ENCODE measurements at places on chromosomes 13 and 19. TPM values are rescaled to one million over a fixed set of nuclear protein-coding genes. Genes with fewer than 3 reads are reported as not detected.
A peak's percentile ranks its signal among the peaks of the same experiment; 100 is the strongest.

SIAH3 gene
- total RNA-seq, result not detected

ELAVL3 gene
- not detected for total RNA-seq

PSG7 gene
- total RNA-seq, result not detected

SGCG gene
- not detected for total RNA-seq

CNFN gene
- not detected for total RNA-seq

ATP4B gene
- not detected for total RNA-seq

ZNF835 gene
- total RNA-seq, result 6.7 TPM

ITPKC gene
- 14.2 TPM for total RNA-seq

CERS4 gene
- 32.5 TPM for total RNA-seq

- DNase-seq, result no peak
Measured at GRCh38 chr19:39998501-39998900, 1.6 kb downstream of the ZNF546 start.

DNA sequence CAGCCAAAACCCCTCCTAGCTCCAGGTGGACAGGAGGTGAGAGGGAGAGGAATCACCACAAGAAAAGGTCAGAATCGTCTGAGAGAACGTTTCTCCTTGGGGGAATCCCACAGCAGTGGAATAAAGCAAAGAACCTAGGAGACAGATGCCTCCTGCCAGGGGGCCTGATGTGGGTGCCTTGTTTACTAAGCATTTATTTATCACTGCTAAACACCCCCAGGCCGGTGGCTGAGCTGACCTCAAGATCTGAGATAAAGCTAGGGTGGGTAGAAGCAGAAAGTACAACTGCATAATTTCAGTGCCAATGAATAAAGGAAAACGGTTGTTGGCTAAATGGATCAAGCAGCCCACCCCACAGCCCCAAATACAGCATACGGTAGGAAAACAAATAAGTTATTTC, 33.9 kb upstream of the ATP11A start:
- no peak for DNase-seq

GRCh38 chr19:2723747-2724146, 2.6 kb upstream of the DIRAS1 start:
- no peak for DNase-seq

DNA sequence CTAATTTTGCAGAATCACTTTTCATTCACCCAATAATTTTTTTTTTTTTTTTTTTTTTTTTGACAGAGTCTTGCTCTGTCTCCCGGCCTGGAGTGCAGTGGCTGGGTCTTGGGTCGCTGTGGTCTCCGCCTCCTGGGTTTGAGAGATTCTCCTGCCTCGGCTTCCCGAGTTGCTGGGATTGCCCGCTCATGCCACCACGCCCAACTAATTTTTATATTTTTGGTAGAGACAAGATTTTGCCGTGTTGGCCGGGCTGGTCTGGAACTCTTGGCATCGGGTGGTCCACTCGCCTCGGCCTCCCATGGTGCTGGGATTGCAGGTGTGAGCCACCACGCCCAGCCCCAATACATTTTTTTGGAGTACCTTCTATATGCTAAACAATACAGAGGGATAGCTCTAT, 1120.0 kb upstream of the ATXN8OS start:
- no peak for DNase-seq

GRCh38 chr13:112985803-112986408, 16.9 kb downstream of the MCF2L start:
- DNase-seq, result no peak

DNA sequence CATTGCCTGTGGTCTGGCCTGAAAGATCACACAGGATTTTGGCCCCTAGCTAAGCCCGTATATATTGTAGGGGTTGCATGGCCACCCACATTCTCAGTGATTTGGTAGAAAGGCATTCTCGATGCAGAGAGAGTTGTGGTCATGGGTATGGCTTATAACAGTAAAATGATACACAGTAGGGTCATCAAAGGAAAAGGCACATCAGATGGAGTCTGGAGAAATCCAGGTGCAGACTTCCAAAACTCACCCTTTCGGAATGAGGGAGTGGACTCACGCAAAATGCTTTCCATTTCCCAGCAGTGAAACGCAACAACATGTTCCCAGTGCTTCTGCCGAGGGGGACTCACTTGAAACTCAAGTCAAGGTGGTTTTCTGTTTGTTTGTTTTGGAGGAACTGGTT, 802.5 kb upstream of the SLITRK1 start:
- DNase-seq, result no peak

- DNase-seq, result no peak
Measured at GRCh38 chr19:56087647-56088496, 33.2 kb downstream of the ZNF787 start.

DNA sequence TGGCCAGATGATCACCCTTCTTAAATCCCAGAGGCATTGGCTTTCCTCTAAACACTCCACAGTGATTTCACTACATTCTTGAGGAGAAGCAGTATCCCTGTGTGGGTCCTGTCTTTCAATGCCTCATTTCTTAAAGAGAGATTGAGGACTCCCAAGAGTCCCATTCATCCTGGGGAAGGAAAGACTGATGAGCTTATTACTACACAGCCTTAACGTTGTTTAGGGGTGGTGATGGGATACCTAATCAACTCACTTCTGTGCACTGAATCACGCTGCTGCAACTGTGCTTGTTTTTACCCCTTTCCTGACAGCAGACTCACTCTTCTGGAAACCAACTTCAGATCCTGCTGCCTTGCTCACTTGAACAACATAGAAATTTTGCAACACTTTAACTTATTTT, 203.1 kb downstream of the RGCC start:
- no peak for DNase-seq

DNA sequence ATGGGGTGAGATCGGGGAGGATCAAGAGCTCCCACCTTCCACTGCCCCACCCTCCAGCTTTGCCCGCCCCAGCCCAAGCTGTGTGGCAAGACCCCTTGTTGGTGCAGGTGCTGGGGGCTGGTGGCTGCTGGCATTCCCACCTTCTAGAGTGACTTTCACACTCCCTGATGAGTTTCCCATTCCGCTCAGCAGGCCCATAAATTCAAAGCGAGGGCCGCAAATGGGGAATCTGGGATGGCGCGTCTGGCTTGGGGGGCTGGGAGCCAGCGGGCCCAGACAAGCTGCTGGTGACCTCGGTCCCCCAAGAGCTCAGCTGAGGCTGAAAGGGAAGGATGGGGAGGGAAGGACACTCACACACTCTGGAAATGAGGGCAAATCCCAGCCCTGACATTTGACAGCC, 110.3 kb downstream of the GADD45B start:
- no peak for DNase-seq

DNA sequence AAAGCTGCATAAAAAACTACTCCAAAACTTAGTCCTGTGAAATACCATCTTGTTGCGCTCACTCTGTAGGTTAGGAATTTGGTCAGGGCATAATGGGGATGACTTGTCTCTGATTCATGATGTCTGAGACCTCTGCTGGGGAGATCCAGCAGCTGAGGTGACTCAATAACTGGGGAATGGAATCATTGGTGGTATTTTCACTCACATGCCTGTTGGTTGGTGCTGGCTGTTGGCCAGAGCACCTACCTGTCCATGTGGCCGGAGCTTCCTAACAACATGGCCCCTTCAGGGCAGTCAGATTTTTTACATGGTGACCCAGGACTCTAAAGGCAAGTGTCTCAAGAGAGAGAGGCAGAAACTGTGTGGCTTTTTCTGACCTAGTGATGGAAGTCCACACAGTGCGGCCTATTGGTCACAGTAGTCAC, 7.4 kb upstream of the ESD start:
- no peak for DNase-seq

- no peak for DNase-seq
Measured at GRCh38 chr13:60837806-60838205, 440.8 kb downstream of the TDRD3 start.

DNA sequence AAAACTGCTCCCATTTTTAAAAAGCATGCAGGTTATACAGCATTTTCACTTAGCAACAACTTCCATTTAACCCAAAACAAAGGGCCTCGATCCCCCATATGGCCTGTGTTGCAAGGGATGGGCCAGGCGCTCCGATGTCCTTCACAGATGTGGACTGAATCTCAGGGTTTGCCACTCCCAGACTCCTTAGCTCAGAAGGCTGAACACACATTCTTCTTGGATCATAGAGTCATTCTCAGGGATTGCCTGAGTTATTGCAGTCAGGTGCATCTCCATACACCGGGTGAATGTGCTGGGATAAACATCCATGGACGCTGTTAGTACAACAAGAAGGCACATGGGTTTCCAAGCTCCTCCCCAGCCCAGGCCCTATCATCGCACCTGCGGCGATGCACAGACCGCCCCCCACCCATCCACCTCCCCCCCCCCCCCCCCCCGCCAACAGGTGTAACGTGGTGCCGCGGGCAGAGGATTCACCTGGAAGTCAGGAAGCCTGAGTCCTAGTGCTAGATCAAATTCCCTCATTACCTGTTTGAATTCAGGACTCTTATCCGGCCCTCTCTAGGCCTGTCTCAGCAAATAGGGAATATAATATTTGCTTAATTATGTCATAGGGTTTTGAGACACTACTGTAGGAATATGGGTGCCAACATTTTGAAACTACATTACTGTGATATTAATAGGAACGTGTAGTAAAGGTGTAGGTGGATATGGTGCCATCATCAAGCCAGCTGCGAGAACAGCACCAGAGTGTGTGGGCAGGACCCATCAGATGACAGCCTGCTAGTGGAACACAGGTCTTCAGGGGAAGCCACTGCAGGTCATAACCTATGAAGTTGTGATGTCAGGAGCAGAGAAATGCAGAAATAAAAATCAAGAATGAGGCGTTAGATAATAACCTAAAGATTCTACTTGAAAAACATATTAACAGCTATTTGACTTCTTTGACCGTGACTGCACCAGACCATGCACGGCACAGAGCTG, 110.9 kb downstream of the SACS start:
- DNase-seq, result no peak

- DNase-seq, result no peak
Measured at GRCh38 chr19:51547397-51548212, 16.1 kb upstream of the SIGLEC6 start.

- peak; percentile 73 for DNase-seq
Measured at GRCh38 chr13:24053519-24054251, 106.8 kb upstream of the SPATA13 start.

DNA sequence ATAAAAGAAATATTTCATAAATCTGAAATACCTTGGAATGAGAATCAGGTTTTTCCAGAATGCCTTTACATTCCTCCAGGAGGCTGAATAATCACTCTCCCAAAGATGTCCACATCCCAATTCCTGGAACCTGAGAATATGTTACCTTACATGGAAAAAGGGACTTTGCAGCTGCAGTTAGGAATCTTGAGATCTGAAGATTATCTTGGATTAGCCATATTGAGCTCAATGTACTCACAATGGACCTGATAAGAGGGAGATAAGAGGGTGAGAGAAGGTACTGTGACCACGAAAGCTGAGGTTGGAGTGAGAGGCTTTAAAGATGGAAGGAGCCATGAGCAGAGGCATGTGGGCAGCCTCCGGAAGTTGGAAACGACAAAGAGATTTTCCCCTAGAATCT, 36.8 kb upstream of the MBNL2 start:
- DNase-seq, result no peak

DNA sequence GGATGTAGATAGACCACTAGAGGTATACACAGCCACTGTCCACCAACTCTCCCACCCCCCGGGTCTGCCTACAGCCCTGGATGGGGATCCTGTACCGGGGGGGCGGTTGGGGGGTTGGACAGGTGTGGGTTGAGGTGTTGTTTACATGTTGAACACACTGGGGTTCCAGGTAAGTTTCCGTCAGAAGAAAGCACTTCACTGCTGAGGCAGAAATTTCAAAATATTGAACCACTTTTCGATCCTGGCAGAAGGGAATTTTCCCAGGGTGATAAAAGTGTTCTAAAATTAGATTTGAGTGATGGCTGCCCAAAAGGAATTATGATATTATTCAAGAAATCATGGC, 6.6 kb upstream of the CEACAM16 start:
- no peak for DNase-seq

GRCh38 chr19:5864725-5865486, 5.4 kb downstream of the FUT5 start:
- no peak for DNase-seq

GRCh38 chr19:2848616-2849015, 7.3 kb downstream of the ZNF555 start:
- no peak for DNase-seq

GRCh38 chr13:81872581-81872980, 1531.7 kb upstream of the SPRY2 start:
- no peak for DNase-seq

- peak; percentile 98 for DNase-seq
Measured at GRCh38 chr19:11242864-11243797, 3.7 kb downstream of the ANGPTL8 start.

- no peak for DNase-seq
Measured at GRCh38 chr19:35153701-35154524, 622 bp upstream of the FXYD5 start.

DNA sequence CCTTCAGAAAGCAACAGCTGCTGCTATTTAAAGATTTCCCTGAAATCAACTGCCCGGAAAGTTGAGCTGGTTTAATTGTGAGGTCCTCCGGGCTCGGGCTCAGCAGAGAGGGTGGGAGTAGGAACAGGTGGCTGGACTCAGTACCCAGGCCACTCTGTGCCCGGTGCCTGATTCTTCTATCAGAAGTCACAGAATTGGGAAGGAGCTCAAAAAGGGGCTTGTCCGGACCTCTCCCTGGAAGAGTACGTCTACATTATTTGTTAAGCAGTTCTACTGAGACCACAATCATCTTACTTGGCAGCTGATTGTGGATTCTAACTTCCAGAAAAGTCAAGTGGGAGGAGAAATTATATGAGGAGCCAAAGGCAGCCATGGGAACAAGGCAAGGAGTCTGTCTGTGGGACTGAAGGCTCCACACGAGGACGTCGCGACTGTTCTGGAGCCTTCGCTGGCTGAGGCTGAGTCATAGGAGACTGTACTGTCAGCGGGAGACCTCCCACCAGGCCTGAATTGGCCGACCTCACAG, 91.7 kb upstream of the ANKRD10 start:
- DNase-seq, result peak; percentile 77
